Adrenal gland (tissue), 19 donors: ENCODE measurements at places on chromosomes 7 and 10. TPM values are rescaled to one million over a fixed set of nuclear protein-coding genes. Genes with fewer than 3 reads are reported as not detected.

DYNC1I1 gene
- 2.4 TPM for total RNA-seq

MRC1 gene
- 117 TPM for total RNA-seq

TMEM176B gene
- 39.7 TPM for total RNA-seq

NEUROD6 gene
- total RNA-seq, result not detected

LRRC4 gene
- 3.6 TPM for total RNA-seq

TM9SF3 gene
- total RNA-seq, result 60.0 TPM

MYO3A gene
- not detected for total RNA-seq

TMEM184A gene
- total RNA-seq, result 0.87 TPM

URGCP gene
- 78.0 TPM for total RNA-seq

ADAM12 gene
- 0.91 TPM for total RNA-seq

DNA sequence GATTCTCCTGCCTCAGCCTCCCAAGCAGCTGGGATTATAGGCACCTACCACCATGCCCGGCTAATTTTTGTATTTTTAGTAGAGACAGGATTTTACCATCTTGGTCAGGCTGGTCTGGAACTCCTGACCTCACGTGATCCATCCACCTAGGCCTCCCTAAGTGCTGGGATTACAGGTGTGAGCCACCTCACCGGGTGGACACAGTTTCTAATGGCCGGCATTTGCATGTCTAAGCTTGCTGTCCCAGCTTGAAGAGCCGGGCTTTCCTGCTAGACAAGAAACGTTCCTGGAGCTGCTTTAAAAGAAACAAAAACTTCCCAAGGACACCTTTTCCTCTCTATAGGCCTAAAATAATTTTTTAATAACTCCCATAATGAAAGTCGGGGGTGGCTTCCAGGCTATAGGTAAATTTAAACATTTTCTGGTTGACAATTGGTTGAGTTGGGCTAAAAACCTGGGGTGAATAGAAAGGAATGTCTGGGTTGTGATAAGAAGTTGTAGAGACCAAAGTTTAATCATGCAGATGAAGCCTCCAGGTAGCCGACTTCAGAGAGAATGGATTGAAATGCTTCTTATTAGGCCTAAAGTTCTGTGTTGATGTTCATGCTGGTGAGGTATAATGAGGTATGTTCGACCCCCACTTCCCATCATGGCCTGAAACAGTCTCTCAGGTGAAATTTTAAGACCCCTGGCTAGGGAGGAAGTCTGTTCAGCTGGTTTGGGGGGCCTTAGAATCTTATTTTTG lies 8.8 kb downstream of the ACADSB start:
- H3K4me1 ChIP-seq, result no peaks in the 10 kb centered on the region
- no peak overlapping the region for H3K4me3 ChIP-seq
- H3K27ac ChIP-seq, result no peak overlapping the region
- no peaks in the 10 kb centered on the region for H3K36me3 ChIP-seq
- DNase-seq, result no peak
- no peaks in the 10 kb centered on the region for H3K27me3 ChIP-seq

GRCh38 chr7:28435732-28436378 lies 23.5 kb downstream of the CREB5 start:
- H3K36me3 ChIP-seq, result no peaks in the 10 kb centered on the region
- DNase-seq, result no peak
- no peak overlapping the region for H3K27ac ChIP-seq
- no peaks in the 10 kb centered on the region for H3K4me1 ChIP-seq
- no peak overlapping the region for H3K4me3 ChIP-seq
- H3K27me3 ChIP-seq, result peaks cover 5% of the 10 kb centered on the region

GRCh38 chr7:34138483-34138882 lies 233.1 kb downstream of the BMPER start:
- H3K36me3 ChIP-seq, result no peaks in the 10 kb centered on the region
- no peak overlapping the region for H3K27ac ChIP-seq
- DNase-seq, result no peak
- H3K27me3 ChIP-seq, result no peaks in the 10 kb centered on the region
- H3K4me1 ChIP-seq, result peaks cover 9% of the 10 kb centered on the region
- H3K4me3 ChIP-seq, result no peak overlapping the region

- H3K36me3 ChIP-seq, result no peaks in the 10 kb centered on the region
- no peak overlapping the region for H3K27ac ChIP-seq
- no peak overlapping the region for H3K4me3 ChIP-seq
- H3K27me3 ChIP-seq, result no peaks in the 10 kb centered on the region
- DNase-seq, result no peak
- no peaks in the 10 kb centered on the region for H3K4me1 ChIP-seq
Measured at GRCh38 chr7:80432166-80432565, 79.7 kb downstream of the GNAT3 start.

DNA sequence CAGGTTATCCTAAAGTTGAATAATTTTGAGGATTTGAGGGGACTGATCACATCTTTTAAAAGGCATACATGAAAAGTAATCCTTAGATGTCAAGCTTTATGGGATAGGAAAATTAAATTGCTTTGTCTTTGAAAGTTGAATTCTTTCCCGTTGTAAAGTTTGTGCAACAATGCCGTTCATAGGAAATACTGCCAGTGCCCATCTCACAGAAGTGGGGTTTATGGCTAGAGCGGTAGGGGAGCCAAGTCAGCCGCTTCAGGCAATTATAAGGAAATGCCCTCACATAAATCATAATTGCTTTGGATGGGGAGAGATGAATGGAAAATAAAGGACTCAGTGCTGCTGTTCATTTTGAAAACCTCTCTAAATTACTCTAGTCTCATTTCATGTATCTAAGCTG lies 18.1 kb downstream of the CDC123 start:
- no peaks in the 10 kb centered on the region for H3K27me3 ChIP-seq
- no peaks in the 10 kb centered on the region for H3K36me3 ChIP-seq
- no peak overlapping the region for H3K27ac ChIP-seq
- H3K4me1 ChIP-seq, result no peaks in the 10 kb centered on the region
- H3K4me3 ChIP-seq, result no peak overlapping the region

GRCh38 chr10:16483241-16483917 lies 38.3 kb downstream of the C1QL3 start:
- no peak for DNase-seq
- H3K4me3 ChIP-seq, result no peak overlapping the region
- H3K27ac ChIP-seq, result no peak overlapping the region

- no peak overlapping the region for H3K27ac ChIP-seq
- H3K36me3 ChIP-seq, result no peaks in the 10 kb centered on the region
- H3K4me1 ChIP-seq, result no peaks in the 10 kb centered on the region
- no peaks in the 10 kb centered on the region for H3K27me3 ChIP-seq
Measured at GRCh38 chr7:95229301-95229700, 95.0 kb downstream of the PON1 start.

DNA sequence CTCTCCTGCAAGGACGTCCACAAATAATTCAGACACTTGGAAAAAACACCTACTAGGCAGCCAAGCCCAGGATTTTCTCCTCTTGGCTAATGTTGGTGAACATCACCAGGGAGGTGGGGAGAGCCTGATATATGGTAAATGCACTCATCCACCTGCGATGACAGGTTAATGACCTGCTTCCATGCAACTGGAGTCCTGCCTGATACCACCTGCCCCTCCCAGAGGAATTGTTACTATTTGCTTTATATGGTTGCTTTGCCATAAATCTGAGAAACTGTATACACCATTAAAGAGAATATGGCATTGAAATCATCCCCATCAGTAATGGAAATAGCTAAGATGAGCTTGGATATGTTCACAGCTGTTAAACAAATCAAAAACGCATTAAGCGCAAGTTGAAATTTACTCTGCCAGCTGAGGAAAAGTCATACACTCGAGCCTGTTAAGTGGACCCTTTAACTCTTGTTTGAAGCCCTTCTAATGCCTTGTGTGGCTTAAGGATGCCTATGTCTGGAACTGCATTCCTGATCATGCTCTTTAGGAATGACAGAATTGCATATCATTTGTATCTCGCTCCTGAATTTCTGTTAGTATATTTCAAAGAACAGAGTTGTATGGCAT lies 208.3 kb downstream of the PRPF18 start:
- no peak overlapping the region for H3K4me3 ChIP-seq

DNA sequence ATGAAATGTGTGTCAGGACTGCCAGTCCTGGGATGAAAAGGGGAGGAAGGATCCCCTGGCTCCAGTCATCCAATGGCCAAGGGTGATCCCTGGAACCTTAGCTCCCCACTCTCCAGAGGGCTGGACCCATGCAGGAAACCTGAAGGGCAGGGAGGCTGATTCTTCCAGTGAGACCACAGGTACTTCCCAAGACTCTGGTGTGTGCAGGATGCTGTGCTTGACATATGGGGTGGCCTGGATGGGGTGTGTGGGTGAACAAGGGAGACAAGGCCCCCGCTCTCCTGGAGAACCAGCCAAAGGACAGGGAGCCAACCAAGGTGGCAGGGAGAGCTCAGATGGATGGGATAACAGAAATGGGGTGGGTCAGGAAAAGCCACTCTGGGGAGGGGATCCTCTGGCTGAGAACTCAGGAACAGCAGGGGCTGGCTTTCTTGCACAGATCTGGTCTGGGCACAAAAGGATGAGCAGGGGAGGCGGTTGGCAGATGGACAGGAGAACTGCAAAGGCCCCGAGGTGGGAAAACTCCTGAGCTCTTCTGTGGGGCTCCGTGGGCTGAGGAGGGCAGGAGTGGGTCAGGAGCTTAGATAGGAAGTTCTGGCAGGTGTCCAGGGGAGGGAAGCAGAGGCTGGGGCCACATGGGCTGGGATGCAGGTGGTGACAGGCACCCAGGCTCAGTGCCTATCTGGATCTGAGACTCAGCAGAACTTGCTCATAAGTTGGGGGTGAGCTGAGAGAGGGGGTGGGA lies 100.6 kb downstream of the ARHGAP22 start:
- no peaks in the 10 kb centered on the region for H3K36me3 ChIP-seq
- no peak overlapping the region for H3K4me3 ChIP-seq
- no peaks in the 10 kb centered on the region for H3K27me3 ChIP-seq

- DNase-seq, result no peak
- no peak overlapping the region for H3K4me3 ChIP-seq
- no peaks in the 10 kb centered on the region for H3K27me3 ChIP-seq
- no peak overlapping the region for H3K27ac ChIP-seq
Measured at GRCh38 chr10:88317099-88317498, 266.0 kb downstream of the RNLS start.

DNA sequence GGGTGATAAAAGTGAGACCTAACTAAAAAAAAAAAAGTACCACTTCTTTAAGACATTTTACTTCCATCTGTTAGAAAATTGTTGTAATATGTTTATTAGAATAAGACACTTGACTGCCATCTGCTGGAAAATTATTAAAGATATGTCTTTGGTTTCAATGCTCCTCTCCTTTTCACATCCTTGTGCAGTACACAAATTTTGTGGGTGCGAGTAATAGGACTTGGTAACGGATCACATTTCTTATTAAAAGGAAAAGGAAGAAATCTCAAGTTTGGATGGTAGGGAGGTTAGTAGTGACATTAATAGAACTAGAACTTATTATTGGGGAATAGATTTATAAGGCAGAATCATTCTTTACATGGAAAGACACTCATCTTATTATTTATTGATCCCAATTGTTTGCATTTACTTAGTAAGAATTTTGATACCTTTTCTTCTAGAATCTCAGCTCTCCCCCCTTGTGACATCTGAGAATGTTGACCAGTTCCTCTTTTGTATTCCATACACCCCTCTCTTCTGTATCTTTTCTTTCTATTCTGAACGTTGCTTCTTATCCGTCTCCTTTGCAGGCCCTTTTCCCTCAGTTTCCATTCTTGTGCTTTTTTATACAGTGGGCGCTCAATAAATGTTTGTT lies 43.0 kb upstream of the RPA3 start:
- H3K36me3 ChIP-seq, result no peaks in the 10 kb centered on the region
- no peaks in the 10 kb centered on the region for H3K27me3 ChIP-seq
- H3K4me3 ChIP-seq, result no peak overlapping the region

- H3K27ac ChIP-seq, result no peak overlapping the region
- peak; percentile 51 for DNase-seq
- H3K4me1 ChIP-seq, result no peaks in the 10 kb centered on the region
- H3K36me3 ChIP-seq, result peaks cover 24% of the 10 kb centered on the region
Measured at GRCh38 chr7:90412458-90413184, 9.4 kb downstream of the CLDN12 start.

DNA sequence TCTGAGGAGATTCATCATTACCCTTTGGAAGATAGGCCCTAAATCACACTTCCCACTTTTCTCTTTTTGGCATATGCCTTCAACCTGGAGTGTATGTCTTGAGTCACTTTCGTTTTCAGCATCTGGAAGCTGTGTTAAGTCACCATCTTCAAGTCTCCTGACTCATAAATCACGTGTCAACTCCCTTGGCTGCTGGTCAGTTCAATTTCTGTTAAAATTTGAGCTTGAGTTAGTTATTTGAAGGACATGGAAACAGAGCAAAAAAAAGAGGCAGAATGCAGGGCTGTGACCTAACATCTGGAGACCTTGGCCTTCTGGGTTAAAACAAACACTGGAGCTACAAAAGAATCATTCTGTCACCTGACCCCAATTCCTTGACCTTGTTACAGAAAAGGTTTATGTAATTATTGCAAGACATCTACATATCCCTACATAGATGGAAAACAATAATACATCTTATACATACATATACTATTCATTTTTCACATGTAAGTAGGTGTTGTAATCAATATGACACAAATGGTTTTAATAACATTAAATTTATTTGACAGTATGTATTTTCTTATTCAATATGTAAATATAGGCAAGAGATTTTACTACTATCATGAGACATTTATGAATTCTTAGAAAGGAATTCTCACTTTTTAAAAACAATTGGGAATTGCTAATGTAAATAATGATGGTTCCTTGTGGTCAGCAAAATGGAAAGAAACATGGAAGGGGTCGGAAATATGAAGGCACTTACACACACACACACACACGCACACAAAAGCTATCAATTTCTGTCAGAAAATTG lies 169.7 kb upstream of the PHYHIPL start:
- H3K36me3 ChIP-seq, result no peaks in the 10 kb centered on the region
- no peak overlapping the region for H3K4me3 ChIP-seq
- peak; percentile 42 for DNase-seq
- peaks cover 32% of the 10 kb centered on the region for H3K4me1 ChIP-seq

DNA sequence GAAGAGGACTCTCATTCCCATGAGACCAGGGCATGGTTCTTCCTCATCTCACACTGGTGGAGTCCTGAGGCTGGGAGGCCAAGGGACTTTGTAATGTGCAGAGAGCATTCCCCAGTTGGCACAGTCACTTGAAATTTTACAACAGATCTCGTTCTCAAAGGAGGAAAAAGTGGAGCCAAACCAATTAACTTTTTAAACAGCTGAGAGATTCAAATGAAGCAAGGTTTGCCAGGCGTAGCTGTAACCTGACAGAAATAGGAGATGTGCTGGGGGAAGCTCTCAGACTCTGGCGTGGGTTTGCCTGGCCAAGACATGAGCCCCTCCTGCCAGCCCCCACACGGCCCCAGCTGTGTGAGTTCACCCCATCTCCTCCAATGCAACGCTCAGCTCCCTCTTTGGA lies 12.0 kb upstream of the CPXM2 start:
- no peak overlapping the region for H3K4me3 ChIP-seq
- H3K36me3 ChIP-seq, result no peaks in the 10 kb centered on the region
- no peaks in the 10 kb centered on the region for H3K27me3 ChIP-seq
- DNase-seq, result no peak

DNA sequence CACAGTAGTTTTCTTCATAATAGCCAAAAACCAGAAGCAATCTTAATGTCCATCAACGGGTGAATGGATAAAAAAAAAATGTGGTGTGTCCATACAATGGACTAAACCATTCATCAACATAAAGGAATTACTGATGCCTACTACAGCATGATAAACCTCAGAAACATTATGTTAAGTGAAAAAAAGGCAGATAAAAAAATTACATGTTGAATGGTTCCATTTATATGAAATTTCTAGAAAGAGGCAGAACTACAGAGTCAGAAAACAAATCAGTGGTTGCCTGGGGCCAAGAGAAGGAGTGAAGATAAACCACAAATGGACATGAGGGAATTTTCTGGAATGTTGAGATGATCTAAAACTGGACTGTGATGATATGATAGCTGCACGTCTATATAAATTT lies 74.5 kb upstream of the CAPZA2 start:
- H3K4me1 ChIP-seq, result no peaks in the 10 kb centered on the region
- no peak overlapping the region for H3K27ac ChIP-seq
- H3K36me3 ChIP-seq, result no peaks in the 10 kb centered on the region
- no peak overlapping the region for H3K4me3 ChIP-seq
- DNase-seq, result no peak
- no peaks in the 10 kb centered on the region for H3K27me3 ChIP-seq
